SK-N-SH treated with all-trans-retinoic acid at 6 μM for 48 hours (cell line): ENCODE measurements at places on chromosomes 5 and 9.

DNA sequence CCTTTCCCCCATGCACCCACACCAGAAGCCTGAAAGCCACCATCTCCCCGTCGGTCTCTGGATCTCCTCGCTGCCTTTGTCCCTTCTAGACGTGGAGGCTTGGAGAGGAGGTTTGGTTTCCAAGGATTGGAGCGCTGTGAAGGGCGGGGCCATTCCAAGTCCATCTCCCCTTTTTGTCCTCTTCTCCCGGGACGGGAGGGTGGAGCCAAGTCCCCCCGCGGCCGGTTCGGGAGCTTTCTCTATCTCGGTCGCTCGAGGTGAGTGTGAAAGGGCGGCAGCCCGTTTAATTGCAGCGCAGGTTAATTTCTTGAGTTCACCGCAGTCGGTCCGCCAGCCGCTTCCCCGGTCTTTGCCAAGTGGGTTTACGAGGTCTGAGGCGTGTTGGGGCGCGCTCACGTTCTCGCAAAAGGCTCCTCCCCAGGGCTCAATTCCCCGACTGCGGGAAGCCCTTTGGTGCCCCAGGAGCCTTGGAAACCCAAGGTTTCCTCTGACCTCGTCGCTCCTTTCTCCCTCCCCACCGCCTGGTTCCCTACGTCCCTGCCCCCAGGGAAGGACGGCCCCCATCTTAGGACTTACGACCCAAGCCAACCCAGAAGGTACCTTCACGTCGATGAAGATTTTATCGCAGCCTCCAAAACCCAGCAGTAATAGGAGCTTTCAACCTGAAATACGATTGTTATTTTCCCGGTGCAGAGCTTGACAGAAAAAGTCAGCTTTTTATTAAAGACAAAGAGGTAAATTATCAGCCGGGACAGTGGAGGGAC is 2.8 kb upstream of the ZNF462 start:
- ATAC-seq: peak; percentile 3; the same call in 1 of the 3 replicates

GRCh38 chr9:14770592-14770991 is 48.1 kb upstream of the CER1 start:
- no peak for ATAC-seq

DNA sequence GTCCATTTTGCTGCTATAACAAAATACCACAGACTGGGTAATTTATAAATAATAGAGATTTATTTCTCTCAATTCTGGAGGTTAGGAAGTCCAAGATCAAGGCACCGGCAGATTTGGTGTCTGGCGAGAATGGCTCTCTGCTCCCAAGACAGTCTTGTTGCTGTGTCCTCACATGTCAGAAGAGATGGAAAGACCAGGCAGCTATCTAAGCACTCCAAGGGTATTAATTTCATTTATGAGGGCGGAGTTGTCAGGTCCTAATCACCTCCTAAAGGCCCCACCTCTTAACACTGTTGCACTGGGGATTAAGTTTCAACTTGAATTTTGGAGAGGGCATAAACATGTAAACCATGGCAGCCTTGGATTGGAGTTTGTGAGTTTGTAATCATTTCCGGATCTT is 30.3 kb downstream of the ADCY2 start:
- ATAC-seq: no peak

DNA sequence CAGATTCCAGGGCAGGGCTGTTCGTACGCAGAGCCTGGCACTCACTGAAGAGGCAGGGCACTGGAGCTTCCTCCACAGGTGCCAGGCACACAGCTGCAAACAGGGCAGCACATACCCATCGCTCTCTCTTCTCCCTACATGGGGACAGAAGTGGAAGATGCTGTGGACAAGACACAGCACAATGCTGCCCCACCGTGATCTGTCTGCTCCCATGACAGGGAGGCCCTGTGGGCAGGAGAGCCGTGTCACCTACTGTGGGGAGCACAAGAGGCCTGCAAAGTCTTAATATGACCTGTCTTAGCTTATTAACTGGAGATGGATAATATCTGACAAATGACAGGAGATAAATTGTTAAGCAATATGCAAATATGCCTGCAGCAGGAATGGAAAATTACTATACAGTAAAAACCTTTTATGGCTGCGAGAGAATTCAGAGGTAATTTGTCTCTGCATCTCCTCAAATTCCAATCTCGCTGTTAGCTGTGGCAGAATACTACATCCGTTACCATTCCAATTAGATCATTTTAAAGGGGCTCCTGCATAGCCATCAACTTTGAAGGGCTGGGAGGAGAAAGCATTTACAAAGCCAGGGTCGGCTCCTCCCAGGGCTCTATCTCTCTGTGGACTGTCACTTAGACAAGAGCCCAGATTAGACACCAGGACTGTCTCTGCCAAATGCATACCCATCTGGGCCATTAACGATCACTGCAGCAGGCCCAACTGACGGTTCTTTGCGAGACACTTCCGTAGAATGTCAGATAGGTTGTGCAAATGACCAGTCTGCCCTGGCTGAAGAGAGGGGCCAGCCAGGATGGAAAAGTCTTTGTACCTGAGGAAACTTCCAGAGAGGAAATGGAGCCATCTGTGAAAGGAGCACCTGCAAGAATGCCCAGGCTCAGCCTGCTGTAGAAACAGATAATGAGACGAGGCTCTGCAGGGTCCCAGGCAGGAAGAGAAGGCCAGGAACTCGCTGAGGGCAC is 90.7 kb upstream of the FSTL4 start:
- ATAC-seq: peak; percentile 58; the same call in 2 of the 3 replicates

DNA sequence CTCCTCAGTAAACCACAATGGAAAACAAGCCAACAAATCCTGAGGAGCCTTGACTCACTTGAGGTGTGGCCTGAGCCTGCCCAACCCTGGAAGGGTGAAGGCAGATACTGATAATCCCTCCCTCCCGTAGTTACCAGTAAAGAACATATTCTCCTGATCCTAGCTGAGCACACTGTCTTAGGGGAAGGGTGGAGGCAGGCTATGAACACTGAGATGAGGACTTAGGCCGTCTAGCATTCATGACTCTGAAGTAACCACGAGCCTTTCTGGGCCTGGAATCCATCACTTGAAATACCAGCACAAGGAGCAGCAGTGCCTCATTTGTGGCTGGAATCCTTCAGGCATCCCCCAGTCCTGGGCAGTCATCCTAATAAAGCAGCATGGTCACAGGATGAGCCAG is 124.5 kb upstream of the PRLR start:
- ATAC-seq: peak; percentile 27; the same call in 2 of the 3 replicates

DNA sequence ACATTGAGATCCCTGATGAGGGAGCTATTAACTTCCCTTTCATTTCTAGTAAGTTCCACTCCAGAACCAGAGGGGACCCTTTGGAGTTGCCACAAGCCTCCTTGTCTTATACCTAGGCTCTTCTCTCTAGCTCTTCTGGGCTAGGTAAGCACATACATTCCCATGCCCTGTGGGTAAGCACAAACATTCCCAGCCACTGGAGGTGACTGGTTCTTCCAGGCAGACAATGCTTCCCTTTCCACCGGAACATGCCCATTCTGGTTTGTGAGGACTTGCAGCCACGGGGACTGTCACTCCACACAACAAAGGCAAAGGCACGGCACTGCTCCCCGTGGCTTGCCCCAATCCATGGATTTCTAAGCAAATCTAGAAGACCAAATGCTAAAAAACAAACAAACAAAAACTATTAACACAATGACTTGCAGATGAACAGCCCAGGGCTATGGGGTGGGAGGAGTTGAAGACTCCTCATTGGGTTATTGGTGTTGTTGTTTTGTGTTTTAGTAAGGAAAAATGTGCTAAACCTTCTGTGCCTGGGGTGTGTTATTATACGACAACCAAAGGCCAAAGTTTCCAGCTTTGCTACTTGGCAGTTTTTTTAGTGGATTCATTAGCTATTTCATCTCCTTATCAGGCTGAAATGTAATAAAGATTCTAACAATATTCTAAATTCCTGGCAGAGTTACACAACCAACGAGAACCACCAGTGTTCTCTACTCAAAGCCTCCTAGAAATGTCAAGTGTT is 276.2 kb downstream of the SYK start:
- no peak for ATAC-seq

GRCh38 chr9:99445920-99446319 is 223.8 kb downstream of the SEC61B start:
- peak; percentile 59; the same call in 2 of the 3 replicates for ATAC-seq

- no peak for ATAC-seq
Observed at GRCh38 chr5:155826611-155827507, 500.1 kb upstream of the SGCD start.

- ATAC-seq: no peak
Observed at GRCh38 chr5:56388229-56388985, 155.3 kb upstream of the ANKRD55 start.
